ENCODE measurements at places on chromosomes 5 and 9.

GRCh38 chr5:9713356-9713755 lies 83.2 kb upstream of the TAS2R1 start:
- no peak for DNase-seq

- no peak for DNase-seq
These were observed 241.8 kb downstream of the TRIM32 start for GRCh38 chr9:116928884-116929283.

DNA sequence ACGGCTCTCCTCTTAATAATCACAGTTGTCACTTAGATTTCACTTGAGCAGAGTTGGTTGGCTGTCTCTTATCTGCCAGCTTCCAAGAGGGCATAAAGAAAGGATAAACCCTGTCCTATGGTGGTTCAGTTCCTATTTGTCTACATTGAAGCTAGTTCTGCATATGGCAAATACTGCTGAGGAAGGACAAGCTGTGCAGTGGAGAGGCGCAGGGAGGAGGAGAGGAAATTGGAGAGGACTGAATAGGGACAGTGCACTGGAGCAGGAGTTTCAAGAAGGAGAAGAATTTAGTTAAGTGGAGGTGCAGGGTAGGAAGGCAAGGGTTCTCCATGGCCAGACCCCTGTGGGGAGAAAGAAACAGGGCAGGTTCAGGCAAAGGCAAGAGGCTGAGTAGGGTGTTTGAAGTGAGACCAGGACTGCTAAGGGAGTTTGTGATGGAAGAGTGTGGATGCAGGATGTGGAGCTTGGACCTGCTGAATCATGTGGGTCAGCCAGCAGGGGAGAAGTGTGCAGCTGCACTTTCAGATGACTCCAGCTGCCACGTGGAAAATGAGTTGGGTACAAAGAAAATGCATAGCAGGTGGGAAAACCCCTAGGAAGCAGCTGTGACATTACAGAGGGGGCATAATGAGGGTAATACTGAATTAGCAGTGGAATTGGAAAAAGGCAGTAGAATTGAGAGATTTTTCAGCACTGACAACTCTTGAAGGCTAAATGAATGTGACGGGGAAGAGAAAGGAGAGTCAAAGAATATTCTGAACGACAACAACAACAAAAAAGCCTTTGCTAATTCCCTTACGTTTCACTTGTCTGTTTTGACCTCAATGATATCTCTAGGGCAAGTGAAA lies 66.8 kb downstream of the MAMDC2 start:
- no peak for DNase-seq

DNA sequence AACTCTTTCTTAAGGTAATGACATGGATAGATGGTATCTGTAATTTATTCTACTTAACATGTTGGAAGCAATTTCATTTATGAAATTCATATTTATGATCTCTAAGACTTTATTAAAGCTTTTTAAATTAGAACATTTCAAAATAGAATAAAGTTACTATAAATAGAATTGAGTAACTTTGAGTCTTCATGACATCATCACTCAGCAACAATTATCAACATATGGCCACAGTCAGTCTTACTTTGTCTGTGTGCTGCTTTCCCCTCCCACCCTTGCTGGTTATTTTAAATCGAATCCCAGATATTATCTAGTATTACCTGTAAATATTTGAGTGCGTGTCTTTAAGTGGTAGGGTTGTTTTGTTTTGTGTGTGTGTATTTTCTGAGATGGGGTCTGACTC lies 65.2 kb downstream of the IPO11 start:
- no peak for DNase-seq

DNA sequence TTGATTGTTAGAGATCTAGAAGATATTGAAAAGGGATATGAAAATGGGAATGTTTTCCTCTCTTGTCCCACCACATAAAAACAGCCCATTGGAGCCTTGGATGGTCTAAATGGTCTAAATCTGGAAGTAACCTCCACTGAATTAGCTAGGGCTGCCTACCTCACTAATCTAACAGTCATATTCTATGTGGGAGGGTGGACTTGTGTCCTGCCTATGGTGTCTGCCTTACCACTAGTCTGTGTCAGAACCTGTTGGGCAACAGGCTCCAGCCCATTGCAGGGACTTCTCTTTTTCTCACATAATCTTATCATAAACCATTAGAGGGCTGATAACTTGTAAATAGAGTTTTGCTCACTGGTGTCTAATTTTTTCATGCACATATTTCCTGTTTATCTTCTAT lies 548.8 kb upstream of the CDH18 start:
- DNase-seq, result no peak

DNA sequence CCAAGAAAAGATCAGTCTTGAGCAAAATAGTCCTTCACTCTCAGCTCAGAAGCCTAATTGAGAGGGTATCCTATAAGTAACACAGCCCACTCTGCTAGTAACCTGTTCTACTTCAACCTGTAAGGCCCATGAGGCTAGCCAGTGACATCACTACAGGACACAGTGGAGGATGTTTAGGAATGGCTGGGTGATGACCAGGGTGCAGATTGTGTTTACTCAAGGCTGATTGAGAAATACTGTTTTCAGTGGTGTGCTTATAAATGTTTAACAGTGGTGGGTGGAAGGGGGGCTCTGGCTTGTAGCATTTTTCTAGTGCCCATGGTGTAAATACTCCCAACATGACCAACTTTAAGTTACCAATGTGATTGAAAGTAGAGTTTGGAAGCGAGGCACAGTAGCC lies 159.8 kb upstream of the CCDC152 start:
- no peak for DNase-seq

DNA sequence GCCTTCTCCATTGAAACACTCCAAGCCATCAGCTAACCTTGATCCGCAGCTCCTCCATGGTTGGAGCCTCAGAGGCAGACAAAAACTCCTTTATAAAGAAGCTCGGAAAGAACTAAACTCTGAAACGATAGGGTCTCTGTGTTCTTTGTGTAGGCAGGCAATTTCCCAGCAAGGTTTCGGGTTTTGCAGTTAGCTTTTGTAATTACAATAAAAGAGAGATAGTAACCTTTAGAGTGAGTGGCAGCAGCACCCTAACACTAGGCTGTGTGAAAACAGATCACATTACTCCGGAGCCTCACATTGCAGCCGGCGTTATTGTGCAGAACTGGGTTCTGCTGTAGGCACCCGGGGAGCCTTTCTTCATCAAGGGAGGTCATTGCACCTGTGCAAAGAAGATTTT lies 115.8 kb upstream of the MAP3K1 start:
- no peak for DNase-seq

- DNase-seq, result no peak
These were observed 409.9 kb downstream of the BRINP1 start for GRCh38 chr9:118959366-118959765.

DNA sequence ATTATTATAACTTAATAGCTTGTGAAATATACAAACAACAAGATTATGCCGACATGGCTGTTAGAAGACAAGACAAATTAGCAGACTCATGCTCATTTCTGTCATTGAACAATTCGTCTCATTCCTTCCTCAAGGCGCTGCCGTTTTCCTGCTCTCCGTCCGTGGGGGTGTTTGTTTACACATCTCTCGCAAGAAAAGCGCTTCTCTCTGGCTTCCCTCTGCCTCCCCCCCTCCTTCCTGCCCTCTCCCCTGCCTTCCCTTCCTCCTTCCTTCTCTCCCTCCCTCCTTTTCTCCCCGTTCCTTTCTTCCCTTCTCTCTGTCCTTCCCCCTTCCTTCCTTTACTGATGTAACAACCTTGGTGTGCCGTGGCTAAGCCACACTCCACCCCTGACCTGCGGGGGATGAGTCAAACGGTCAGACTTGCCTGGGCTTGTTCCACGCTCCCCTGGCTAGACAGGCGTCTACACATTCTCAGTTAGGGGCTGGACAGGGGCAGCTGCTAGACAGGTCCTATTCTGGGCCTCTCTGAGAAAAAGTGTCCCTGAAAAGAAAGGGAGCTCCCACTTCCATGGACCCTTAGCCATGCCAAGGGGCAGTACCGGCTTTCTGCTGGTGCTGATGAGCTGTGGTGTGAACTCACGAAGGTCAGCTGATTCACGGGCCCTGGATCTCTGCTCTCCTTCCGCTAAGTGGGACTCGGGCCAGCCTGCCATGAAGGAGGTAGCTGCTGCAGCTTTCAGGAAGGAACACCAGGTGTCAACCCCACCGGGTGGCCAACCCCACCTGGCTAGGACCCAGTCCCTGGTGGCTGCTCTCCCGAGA lies 32.0 kb upstream of the SPTLC1 start:
- no peak for DNase-seq

- DNase-seq, result no peak
These were observed 29.2 kb upstream of the HMHB1 start for GRCh38 chr5:143782588-143783386.

- no peak for DNase-seq
These were observed 265.9 kb downstream of the TRIM36 start for GRCh38 chr5:114903767-114904166.

DNA sequence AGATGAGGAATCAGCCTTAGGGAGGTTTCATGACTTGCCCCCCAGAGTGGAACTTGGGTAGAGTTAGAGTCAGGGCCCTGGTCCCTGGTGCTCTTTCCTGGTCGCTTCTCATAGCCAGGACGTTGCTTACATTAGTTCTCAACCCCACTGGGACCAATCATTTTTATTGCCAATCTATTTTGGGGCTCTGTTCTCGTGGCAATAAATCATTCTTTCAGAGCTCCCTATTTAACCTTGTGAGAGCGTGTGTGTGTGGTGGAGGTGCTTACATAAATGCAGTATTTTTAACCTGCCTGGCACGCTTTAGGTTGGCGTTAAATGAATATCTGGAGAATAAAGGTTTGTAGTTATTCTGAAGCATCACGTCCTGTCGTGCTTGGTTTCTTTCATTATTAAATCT lies 4.1 kb downstream of the TRIO start:
- no peak for DNase-seq

DNA sequence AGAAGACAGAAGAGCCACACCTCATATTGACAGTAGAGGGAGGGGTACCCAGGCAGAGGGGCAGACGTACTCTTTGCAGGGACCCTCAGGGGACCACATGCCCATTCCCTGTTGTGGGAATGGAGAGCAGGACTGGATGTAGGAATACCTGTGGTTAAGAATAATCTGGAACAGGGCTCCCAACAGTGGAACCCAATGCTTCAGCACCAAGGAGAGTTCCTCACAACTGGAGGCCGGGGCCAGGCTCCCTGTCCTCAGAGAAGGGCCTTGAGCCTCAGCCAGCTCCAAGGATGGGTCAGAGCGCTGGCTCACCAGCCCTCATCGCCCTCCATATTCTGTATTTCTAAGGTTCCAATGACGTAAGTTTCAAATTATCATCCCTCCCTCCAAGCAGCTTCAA lies 7.4 kb upstream of the SHC3 start:
- DNase-seq, result no peak
